ENCODE measurements at places on chromosomes 11 and 22. TPM values are rescaled to one million over a fixed set of nuclear protein-coding genes. Genes with fewer than 3 reads are reported as not detected.

Gene GVQW3
- polyA plus RNA-seq = not detected

Gene KLHL35
- polyA plus RNA-seq = not detected

Gene RNASEH2C
- polyA plus RNA-seq = 50.1 TPM

Gene SHANK2
- polyA plus RNA-seq = 15.3 TPM

Gene TMEM86A
- polyA plus RNA-seq = 0.81 TPM

Gene ARHGEF12
- polyA plus RNA-seq = 15.1 TPM

Gene HEPACAM
- polyA plus RNA-seq = not detected

Gene F2
- not detected for polyA plus RNA-seq

Gene PYGM
- 1.0 TPM for polyA plus RNA-seq

Gene IL17REL
- not detected for polyA plus RNA-seq

Gene MIF
- 354 TPM for polyA plus RNA-seq

Gene ZC3H12C
- polyA plus RNA-seq = 1.6 TPM

Gene SLC22A8
- not detected for polyA plus RNA-seq

Gene YPEL1
- polyA plus RNA-seq = 0.22 TPM

Gene NFAM1
- polyA plus RNA-seq = 0.27 TPM

Gene NXPE1
- polyA plus RNA-seq = not detected

Gene RFPL2
- 0.10 TPM for polyA plus RNA-seq

Gene OR9G1
- polyA plus RNA-seq = not detected

Gene SCN4B
- polyA plus RNA-seq = 0.45 TPM

Gene OR52A1
- not detected for polyA plus RNA-seq

Gene SLC36A4
- 0.45 TPM for polyA plus RNA-seq

Gene OR52B6
- polyA plus RNA-seq = 0.04 TPM

Gene KRTAP5-9
- polyA plus RNA-seq = 0.67 TPM

Gene TSPAN18
- 1.1 TPM for polyA plus RNA-seq

Gene ZNF280B
- polyA plus RNA-seq = 2.1 TPM

Gene PARVG
- 5.2 TPM for polyA plus RNA-seq

Gene GLYATL1
- polyA plus RNA-seq = not detected

Gene CYB5R2
- polyA plus RNA-seq = 3.5 TPM

Gene GDPD4
- polyA plus RNA-seq = not detected

Gene SPINDOC
- polyA plus RNA-seq = 3.0 TPM

Gene TUBGCP6
- 44.6 TPM for polyA plus RNA-seq

Gene CDON
- not detected for polyA plus RNA-seq

Gene PELI3
- 4.6 TPM for polyA plus RNA-seq

Gene POU2AF2
- polyA plus RNA-seq = 1.4 TPM

Gene NECTIN1
- polyA plus RNA-seq = 3.6 TPM
